Stimulated activated CD4-positive, alpha-beta T cell treated with anti-CD3 and anti-CD28 coated beads, TNF-alpha, amount 100 ng/mL, for 24 hours (primary cell): ENCODE measurements at places on chromosomes 4 and X.

- no peak for DNase-seq
Observed at GRCh38 chr4:155973639-155974475, 20.2 kb upstream of the CTSO start.

- no peak for DNase-seq
Observed at GRCh38 chrX:106752101-106752678, 25.7 kb downstream of the RNF128 start.

DNA sequence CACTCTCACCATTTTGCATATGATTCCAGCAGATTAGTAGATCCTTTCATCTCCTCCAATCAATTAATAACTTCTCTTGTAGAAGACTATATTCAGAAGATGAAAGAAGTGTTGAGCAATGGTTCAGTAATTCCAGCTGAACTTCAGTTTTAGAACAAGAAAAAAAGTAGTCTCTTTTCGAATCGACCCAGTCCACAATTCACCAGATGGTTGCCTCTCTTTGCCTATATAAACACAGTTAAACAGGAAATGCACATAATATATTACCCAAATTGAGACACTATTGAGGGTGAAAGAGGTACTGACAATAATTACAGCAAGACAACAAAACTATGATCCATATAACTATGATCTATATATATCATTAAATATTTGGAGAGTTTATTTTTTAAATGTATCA is 16.8 kb upstream of the FAM241A start:
- DNase-seq, result no peak

GRCh38 chr4:88742561-88742960 is 44.9 kb upstream of the NAP1L5 start:
- DNase-seq, result no peak

- no peak for DNase-seq
Observed at GRCh38 chr4:26647523-26648224, 63.8 kb downstream of the TBC1D19 start.

GRCh38 chr4:99403380-99404184 is 31.6 kb downstream of the ADH7 start:
- DNase-seq, result no peak

DNA sequence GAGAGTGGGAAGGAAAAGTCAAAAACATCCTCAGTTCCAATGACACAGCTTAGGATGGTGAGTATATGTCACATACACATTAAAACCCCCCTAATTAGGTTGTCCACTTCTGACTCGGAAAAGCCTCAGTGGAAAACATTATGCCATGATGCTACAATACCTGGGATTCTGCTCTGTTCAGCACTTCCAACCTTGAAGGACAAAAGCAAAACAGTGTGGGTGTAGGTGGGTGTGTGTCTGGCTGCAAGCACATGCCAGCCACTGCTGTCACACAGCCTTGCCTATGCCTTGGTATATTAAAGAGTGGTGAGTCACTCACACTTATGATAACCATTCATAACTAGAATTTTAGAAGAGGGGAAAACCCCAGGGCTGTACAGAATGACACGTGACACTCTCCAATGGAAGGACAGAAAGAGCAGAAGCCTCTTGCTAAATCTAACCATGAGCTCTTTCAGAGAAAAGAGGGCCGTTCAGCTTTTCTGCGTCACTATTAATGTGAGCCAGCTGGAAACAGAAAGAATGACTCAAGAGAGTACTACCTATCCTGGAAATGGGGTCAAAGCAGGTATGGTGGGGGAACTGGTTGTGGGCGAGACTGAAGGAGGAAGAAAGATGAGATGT is 159.6 kb downstream of the TET2 start:
- peak; percentile 28 for DNase-seq

- no peak for DNase-seq
Observed at GRCh38 chr4:186286581-186286980, 20.6 kb downstream of the F11 start.

- DNase-seq, result no peak
Observed at GRCh38 chr4:20109391-20109790, 142.3 kb upstream of the SLIT2 start.

DNA sequence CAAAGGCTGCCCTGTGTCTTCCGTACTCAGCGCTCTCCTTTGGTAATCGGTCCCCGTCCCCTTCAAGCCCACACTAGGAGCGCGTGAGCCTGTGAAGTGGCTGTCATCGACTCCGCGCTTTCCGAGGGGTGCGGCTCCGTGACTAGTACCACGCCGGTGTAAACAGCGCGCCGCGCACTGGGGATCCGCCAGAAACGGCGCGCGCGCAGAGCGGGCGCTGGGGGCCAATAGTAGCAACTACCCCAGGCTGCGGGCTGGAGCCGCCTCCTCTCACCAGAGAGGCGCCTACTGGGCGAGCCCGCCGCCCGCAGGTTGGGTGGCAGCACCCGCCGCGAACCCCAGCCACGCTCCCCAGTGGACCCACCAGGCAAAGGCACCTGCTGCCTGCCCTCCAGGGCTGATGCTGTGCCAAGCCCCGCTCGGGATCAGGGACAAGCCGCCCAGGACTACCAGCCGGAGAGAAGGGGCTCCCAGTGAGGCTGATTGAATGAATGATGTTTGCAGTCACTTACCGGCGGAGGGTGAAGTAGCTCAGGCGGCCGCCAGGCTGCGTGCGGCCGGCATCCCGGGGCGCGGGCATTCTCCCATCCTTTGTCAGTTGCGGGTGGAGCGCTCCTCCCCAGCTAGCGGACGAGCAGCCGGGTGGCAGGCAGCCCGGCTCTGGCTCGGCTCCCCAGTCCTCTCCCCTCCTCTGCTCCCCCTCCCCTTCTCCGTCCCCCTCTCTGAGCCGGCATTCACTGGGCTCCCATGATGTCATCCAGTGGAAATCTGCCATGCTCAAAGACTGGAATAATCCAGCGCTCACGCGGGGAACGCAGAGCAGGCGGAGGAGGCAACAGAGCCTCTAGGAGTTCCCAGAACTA is 370.3 kb upstream of the SMIM31 start:
- DNase-seq, result no peak

GRCh38 chr4:30386266-30386895 is 333.8 kb upstream of the PCDH7 start:
- no peak for DNase-seq

- no peak for DNase-seq
Observed at GRCh38 chrX:16120431-16120830, 2.9 kb upstream of the GRPR start.

- no peak for DNase-seq
Observed at GRCh38 chr4:4696530-4696929, 154.7 kb upstream of the STX18 start.

DNA sequence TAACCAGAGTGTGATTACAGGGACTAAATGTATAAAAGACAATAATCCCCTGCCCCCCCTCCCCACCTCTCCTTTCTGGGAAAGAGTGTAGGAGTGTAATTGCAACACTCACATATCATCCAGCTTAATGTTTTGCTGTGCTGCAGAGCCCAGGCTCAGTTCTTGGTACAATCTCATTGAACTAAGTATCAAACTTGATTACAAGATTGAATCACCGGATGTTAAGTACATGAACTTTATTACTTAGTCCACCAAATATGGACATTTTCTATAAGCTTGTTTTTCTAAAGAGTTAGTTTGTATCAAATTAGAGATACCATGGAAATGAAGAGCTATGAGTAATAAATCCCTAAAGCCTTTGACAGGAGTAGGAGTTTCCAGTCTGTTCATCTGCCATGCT is 559.1 kb downstream of the ZNF674 start:
- no peak for DNase-seq

DNA sequence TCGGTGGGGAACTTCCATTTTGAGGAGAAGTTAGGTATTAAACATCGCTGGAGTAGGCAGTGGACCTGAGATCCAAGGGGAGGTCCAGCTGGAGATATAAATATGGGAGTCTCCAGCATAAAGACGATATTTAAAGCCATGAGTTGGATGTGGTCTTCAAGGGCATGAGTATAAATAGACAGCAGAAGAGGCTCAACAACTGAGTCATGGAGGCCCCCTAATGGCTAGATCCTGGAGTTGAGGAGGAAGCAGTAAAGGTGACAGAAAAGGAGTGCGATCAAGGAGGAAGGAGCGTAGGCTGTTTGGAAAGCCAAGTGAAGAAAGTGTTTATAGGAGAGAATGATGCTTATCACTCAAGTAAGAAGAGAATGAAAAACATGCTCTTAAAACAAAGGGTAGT is 18.1 kb upstream of the APBB2 start:
- no peak for DNase-seq

- no peak for DNase-seq
Observed at GRCh38 chr4:6644792-6645530, 4.5 kb downstream of the MRFAP1 start.

DNA sequence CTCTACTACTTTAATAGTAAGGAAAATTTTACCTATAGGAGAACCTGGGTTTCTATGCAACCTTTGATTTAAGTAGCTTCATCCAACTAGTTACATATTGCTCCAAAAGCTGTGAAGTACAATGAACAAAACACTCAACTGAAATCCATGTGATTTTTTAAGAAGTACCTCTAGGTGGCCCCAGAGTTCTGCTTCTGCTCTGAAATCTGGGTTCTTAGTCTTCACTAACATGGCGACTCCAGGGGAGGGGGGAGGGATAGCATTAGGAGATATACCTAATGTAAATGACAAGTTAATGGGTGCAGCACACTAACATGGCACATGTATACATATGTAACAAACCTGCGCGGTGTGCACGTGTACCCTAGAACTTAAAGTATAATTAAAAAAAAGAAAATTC is 73.4 kb upstream of the MAGEB2 start:
- no peak for DNase-seq

DNA sequence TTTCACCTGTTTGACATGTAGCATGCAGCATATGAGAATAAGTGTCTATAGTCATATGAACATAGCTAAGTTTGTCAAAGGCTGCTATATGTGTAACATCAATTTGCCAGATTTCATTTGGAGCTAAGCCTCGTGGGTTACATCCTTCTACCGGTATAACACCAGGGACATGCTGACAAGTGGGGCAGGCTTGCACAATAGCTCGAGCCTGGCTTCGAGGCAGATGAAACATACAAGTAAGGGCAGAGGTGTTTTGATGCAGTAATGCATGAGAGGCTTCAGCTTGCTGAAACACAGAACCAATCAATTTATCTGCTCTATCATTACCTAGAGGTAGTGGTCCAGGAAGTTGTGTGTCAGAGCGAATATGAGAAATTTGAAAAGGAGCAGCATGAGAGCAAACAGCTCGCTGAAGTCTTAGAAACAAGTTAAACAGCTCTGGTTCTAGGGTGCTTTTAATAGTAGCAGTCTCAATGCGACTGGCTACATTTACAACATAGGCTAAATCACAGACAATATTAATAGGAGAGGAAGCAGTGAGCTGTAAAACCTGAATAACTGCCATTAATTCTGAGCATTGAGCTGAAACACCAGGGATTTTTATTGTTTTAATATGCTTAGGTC is 14.9 kb upstream of the UGDH start:
- no peak for DNase-seq

GRCh38 chr4:44845309-44845708 is 119.0 kb upstream of the GNPDA2 start:
- DNase-seq, result no peak

DNA sequence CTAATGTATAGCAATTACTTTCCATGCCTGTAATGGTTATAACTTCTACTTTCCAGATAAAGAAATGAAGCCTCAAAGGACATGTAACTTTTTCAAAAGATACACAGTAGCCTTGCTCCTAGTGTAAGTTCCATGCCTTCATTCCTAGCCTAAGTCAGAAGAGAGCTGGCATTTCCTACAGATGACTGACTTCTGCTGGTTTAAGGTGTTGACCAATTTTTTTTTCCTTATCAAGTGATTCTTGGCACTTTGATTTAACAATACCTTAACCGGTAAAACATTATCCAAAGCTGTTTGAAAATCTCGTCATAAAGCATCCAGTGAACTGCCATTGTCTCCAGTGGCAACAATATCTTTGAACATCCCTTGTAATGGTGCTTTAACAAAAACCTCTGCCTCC is 145.1 kb upstream of the VCX3A start:
- no peak for DNase-seq

DNA sequence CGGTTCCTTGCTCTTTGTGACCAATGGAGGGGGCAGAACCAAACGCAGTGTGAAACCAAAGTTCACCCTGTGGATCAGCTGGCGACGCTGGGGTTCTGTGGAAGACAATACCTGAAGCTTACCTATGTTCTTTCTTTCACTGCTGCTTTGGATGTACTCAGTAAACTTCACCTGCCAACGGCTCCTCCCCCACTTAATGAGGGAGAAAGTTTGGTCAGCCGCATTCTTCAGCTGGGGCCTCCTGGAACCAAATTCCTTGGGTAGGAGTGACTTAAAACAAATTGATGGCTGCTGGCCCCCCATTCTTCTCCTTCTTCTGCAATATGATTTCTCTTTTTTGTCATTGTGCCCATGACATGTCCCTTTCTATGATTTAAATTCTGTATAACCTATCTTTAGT is 282.4 kb downstream of the ANK2 start:
- DNase-seq, result no peak

GRCh38 chrX:45001048-45001447 is 128.1 kb downstream of the KDM6A start:
- no peak for DNase-seq
